Sigmoid colon (tissue), 7 donors: ENCODE measurements at places on chromosomes 13 and 19. TPM values are rescaled to one million over a fixed set of nuclear protein-coding genes. Genes with fewer than 3 reads are reported as not detected.

GRCh38 chr19:10662384-10663251 is 8.5 kb downstream of the ILF3 start:
- no peak overlapping the region for H3K4me3 ChIP-seq
- DNase-seq: no peak
- peaks cover 19% of the 10 kb centered on the region for H3K36me3 ChIP-seq
- H3K4me1 ChIP-seq: peaks cover 62% of the 10 kb centered on the region
- H3K27ac ChIP-seq: no peak overlapping the region

- H3K36me3 ChIP-seq: peaks cover 35% of the 10 kb centered on the region
- DNase-seq: no peak
- H3K4me1 ChIP-seq: peaks cover 16% of the 10 kb centered on the region
- peak overlapping the region; percentile 88 for H3K27ac ChIP-seq
- peak overlapping the region; percentile 90 for H3K4me3 ChIP-seq
Observed at GRCh38 chr19:12139269-12139668, 881 bp downstream of the ZNF20 start.

GRCh38 chr13:75481176-75482069 is 546 bp downstream of the TBC1D4 start:
- peak overlapping the region; percentile 80 for H3K4me3 ChIP-seq
- H3K36me3 ChIP-seq: no peaks in the 10 kb centered on the region
- H3K27me3 ChIP-seq: no peaks in the 10 kb centered on the region
- H3K27ac ChIP-seq: peak overlapping the region; percentile 76
- peaks cover 12% of the 10 kb centered on the region for H3K4me1 ChIP-seq

DNA sequence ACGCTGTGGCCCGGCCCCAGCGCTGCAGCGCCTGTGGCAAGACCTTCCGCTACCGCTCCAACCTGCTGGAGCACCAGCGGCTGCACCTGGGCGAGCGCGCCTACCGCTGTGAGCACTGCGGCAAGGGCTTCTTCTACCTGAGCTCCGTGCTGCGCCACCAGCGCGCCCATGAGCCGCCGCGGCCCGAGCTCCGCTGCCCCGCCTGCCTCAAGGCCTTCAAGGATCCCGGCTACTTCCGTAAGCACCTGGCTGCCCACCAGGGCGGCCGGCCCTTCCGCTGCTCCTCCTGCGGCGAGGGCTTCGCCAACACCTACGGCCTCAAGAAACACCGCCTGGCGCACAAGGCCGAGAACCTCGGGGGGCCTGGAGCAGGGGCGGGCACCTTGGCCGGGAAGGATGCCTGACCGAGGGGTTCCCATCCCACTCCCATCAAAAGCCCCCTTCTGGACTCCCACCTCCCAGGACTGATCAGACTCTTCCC is 7.9 kb downstream of the ZNF784 start:
- peaks cover 17% of the 10 kb centered on the region for H3K36me3 ChIP-seq
- H3K4me3 ChIP-seq: no peak overlapping the region
- no peak overlapping the region for H3K27ac ChIP-seq
- no peak for DNase-seq
- no peaks in the 10 kb centered on the region for H3K27me3 ChIP-seq
- H3K4me1 ChIP-seq: peaks cover 5% of the 10 kb centered on the region

DNA sequence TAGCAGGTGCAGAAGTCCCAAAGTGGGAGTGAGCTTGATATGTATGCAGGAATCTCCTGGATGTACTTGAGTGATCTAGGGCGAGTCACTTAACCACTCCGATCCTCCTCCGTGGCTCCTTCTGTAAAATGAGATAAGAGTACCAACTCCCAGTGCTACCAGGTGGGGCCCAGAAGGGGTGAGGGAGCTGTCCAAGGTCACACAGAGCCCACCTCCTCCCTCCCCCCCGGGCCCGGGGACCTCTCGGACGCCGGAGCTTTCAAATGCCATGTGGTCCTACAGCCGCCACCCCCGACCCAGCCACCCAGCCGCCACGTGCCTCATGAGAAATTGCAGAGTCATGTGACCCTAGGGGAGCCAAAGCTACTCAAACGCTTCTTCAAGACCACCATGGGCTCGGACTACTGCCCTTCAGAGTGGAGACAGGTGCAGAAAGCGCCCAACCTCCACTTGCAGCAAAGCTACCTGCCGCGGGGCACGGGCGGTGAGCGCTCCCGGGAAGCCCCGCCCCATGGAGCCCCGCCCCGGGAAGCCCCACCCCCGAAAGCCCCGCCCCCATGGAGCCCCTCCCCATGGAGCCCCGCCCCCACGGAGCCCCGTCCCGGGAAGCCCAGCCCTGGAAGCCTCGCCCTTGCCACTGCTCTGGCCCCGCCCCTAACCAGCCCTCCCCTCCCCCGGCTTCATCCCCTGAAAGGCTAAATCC is 10.1 kb upstream of the ZNF358 start:
- peak; percentile 64 for DNase-seq
- H3K27me3 ChIP-seq: peaks cover 30% of the 10 kb centered on the region
- no peak overlapping the region for H3K27ac ChIP-seq
- no peaks in the 10 kb centered on the region for H3K36me3 ChIP-seq

DNA sequence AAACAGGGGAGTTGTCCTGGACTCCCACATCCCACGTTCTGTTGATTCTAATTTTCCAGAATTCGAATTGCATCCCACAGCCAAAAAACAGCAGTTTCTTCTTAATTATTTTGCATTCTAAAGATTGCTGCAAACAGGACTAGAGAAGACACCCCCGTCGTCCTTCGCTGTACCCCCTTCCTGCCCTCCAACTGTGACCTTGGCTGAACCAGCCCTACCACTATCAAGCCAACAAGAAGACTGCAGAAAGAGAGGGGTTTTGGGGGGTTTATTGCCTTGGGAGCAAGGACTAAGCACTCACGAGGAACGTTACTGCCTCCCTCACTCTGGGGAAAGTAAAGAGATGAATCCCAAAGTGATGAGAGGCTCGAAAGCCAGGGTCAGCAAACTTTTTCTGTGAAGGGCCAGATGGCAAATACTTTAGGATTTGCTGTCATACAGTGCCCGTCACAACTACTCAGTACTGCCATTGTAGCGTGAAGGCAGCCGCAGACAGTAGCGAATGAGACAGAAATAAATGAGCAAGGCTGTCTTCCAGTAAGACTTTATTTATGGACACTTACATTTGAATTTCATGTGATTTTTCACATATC is 32.5 kb upstream of the KATNAL1 start:
- H3K36me3 ChIP-seq: no peaks in the 10 kb centered on the region
- H3K4me1 ChIP-seq: peaks cover 54% of the 10 kb centered on the region
- no peaks in the 10 kb centered on the region for H3K27me3 ChIP-seq
- no peak for DNase-seq
- H3K4me3 ChIP-seq: no peak overlapping the region

DNA sequence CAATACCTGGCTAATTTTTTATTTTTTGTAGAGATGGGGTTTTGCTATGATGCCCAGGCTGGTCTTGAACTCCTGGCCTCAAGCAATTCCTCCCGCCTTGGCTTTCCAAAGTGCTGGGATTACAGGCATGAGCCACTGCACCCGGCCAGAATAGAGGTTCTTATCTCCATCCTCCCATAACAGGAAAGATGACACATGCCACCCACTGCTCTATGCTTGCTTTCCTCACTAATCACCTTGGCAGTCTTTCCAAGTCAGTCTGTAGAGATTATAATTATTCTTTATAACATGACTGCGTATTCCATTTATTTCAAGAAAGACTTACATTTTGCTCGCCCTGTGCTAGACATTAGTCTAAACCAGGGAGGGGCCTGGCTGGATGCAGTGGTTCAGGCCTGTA is 6.7 kb downstream of the VAV1 start:
- no peaks in the 10 kb centered on the region for H3K27me3 ChIP-seq
- DNase-seq: no peak
- H3K4me1 ChIP-seq: no peaks in the 10 kb centered on the region
- H3K4me3 ChIP-seq: no peak overlapping the region

DNA sequence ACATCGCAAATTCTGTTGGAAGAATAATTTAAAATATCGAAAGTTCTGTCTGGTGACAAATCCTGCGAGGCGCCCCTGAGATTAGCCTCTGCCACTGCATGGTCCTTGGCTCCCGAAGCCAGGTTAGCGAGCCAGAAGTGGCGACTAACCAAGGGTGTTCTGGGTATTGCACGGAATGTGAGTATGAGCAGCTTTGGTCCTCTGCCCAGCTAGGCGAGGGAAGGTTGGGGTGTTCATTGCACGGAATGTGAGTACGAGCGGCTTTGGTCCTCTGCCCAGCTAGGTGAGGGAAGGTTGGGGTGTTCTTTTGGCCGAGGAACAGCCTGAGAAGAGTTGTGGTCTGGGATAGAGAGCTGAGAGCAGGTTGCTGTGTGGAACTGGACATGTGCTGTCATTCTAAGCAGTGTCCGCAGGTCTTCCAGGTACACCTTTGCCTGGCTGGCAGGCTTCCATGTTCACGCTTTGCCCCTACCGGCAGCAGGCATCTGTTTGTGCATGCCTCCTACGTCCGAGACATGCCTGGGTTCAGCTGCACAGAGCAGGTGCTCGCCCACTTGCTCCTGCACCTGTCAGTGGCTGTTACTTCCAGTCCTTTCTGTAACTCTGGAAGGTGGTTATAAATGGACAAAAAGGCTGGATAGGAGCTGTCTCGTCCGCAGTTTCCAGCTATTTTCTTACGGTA is 18.3 kb upstream of the TEX29 start:
- H3K4me1 ChIP-seq: no peaks in the 10 kb centered on the region
- no peak overlapping the region for H3K4me3 ChIP-seq
- no peaks in the 10 kb centered on the region for H3K27me3 ChIP-seq
- DNase-seq: no peak

- H3K4me3 ChIP-seq: no peak overlapping the region
- H3K27ac ChIP-seq: no peak overlapping the region
- H3K36me3 ChIP-seq: no peaks in the 10 kb centered on the region
- H3K27me3 ChIP-seq: no peaks in the 10 kb centered on the region
- no peak for DNase-seq
Observed at GRCh38 chr19:47860602-47861297, 1.7 kb downstream of the TPRX2 start.

DNA sequence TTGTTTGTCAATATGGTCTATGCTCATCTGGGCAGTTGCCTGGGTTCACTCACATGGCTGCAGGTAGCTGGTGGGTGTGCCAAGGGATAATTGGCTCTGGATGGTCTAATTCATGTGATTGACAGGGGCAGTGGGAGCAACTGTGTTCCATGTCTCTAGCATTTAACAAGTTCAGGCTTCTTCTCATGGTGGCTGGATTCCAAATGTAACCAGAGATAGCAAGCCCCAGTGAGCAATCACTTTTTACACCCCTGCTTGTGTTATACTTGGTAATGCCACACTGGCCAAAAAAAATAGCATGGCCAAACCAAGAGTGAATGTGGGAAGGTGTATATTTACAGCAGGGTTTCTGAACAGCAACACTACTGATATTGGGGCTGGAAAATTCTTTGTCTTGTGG is 89.6 kb upstream of the TNFSF11 start:
- H3K4me1 ChIP-seq: no peaks in the 10 kb centered on the region
- no peak overlapping the region for H3K27ac ChIP-seq
- H3K27me3 ChIP-seq: no peaks in the 10 kb centered on the region
- DNase-seq: no peak
- H3K4me3 ChIP-seq: no peak overlapping the region
- H3K36me3 ChIP-seq: no peaks in the 10 kb centered on the region

- no peaks in the 10 kb centered on the region for H3K36me3 ChIP-seq
- H3K27me3 ChIP-seq: no peaks in the 10 kb centered on the region
- no peak overlapping the region for H3K27ac ChIP-seq
- no peaks in the 10 kb centered on the region for H3K4me1 ChIP-seq
- no peak for DNase-seq
Observed at GRCh38 chr13:44648392-44649103, 72.4 kb upstream of the TSC22D1 start.

DNA sequence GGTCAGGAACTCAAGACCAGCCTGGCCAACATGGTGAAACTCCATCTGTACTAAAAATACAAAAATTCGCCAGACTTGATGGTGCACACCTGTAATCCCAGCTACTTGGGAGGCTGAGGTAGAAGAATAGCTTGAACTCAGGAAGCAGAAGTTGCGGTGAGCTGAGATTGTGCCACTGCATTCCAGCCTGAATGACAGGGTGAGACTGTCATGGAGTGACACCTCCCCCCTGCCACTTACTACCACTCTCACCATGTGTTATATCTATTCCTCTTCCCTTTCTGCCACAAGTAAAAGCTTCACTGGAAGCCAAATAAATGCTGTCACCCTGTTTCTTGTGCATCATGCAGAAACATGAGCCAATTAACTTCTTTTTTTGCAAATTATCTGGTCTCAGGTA is 10.6 kb upstream of the CEACAM4 start:
- H3K36me3 ChIP-seq: no peaks in the 10 kb centered on the region
- DNase-seq: no peak
- no peaks in the 10 kb centered on the region for H3K4me1 ChIP-seq

DNA sequence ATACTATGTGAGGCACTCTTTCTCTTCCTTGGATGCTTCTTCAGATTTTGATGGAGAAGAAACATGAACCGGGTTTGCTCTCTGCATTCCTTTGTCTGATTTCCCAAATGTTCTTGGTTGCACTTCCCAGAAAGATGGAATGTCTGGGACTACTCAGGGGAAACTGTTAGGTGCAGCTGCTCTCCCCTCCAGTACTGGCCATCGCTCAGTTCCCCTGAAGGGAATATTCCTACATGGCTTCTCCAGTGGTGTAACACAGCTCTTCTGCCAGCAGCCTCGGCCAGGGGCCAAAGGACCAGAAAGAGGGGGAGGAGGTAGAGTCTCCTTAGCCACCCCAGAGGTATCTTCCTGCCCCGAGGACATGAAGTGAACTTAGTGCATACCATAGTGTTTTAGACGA is 33.5 kb upstream of the SPRY2 start:
- DNase-seq: peak; percentile 89
- H3K27me3 ChIP-seq: no peaks in the 10 kb centered on the region
- peak overlapping the region; percentile 42 for H3K27ac ChIP-seq
- H3K36me3 ChIP-seq: no peaks in the 10 kb centered on the region
- H3K4me3 ChIP-seq: no peak overlapping the region

DNA sequence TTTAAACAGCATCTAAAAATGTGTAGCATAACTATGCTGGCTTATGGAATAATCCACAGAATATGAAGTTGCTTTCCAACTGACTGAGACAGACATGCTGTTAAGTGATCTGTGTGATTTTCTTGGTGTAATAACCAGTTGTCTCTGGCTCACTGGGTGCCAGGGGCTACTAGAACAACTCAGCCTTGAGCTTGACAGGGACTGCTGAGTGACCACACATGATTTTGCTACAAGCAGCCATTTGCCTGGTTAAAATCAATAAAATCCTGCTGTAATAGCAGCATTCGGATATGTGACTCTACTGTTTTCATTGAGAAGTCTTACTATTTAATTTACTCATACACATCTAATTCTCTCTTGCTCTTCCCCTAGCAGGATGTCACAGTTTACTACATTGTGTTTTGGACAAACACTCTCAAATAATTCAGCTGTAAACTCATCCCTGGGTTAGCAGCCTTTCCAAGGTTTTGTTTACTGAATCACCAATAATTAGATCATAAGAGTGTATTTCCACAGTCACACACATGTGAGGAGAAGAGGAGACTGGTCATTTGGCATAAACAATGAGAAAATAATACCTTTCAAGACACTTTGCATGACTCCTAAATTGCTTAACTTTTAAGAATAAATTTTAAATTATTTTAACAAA is 426.2 kb downstream of the PCDH9 start:
- no peaks in the 10 kb centered on the region for H3K27me3 ChIP-seq
- no peak overlapping the region for H3K4me3 ChIP-seq
- no peaks in the 10 kb centered on the region for H3K4me1 ChIP-seq

The ZNF580 gene
- 45.5 TPM for total RNA-seq

The ZNF20 gene
- total RNA-seq: 2.5 TPM

The FCAR gene
- total RNA-seq: 0.49 TPM

The ZNF844 gene
- 11.1 TPM for total RNA-seq
